Sigmoid colon (tissue), 7 donors: ENCODE measurements at places on chromosomes 2 and 18. TPM values are rescaled to one million over a fixed set of nuclear protein-coding genes. Genes with fewer than 3 reads are reported as not detected.

Gene FN1
- 28.2 TPM for polyA plus RNA-seq

Gene KCNG2
- polyA plus RNA-seq = not detected

Gene RFX8
- polyA plus RNA-seq = 0.12 TPM

Gene GALNT14
- polyA plus RNA-seq = not detected

Gene SLC40A1
- 216 TPM for polyA plus RNA-seq

Gene PARD6G
- 1.2 TPM for polyA plus RNA-seq

DNA sequence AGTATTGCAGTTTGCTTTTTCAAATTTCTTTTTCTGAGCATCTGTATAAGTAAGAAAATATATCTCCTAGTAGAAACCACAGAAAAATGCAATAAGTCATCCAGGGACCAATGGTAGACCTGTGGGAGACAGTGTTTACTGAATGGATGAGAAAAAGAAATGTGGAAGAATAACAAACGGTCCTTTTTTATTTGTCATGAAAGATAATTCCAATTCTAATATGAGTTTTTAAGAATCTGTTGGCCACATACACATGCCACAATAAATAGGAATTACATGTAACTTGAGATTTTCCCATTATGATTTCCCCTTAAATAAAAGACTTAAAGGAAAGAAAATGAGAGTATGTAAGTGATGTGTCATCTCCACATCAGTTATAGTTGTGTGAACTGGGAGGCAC, 107.7 kb upstream of the RAB27B start:
- DNase-seq = no peak

- DNase-seq = no peak
These were observed 73.8 kb downstream of the MAP3K20 start for GRCh38 chr2:173149491-173149890.

DNA sequence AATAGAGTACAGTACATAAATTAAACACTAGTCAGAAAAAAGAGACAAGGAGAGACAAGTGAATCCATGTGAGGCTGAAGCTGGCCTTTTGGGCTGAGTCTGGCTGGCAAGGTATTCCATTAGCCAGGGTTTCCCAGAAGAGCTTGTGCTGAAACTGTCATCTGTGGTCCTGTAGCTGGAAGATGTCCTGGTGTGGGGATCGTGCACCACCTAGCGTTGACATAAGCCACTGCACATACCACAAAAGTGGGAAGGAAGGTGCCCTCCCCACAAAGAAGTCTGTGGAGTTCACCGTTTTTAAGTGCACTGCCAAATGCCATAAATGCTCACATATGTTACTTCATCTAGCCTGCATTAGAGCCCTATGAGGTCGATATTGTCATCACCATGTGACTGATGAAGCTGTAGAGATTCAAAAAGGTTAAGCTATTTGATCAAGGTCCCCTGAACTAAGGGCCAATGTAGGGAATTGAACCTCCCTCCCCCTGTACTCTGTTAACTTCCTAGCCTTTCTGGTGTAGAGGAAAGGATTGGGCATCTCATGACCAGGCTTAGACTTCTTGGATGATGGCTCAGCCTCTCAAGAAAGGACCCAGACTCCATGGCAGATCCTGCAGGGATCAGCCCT, 31.9 kb upstream of the GALNT14 start:
- DNase-seq = no peak

DNA sequence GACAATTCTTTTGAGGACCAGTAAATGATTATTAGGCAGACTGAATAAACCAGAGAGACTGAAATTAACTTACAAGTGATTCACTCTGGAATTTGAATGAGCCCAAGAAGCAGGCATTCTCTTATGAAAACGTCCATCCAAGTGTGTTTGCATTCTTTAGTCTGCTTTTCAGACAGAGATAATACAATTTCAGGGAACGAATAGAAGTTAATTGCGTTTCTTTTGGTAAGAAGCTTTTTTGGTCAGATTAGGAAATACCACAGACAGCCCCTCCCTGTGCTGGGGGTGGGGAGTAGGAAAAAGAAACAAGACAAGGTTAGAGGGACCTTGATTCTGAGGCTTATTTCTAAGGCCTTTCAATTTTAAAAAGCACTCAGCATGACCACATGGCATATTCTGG, 874.4 kb downstream of the SUCLG1 start:
- no peak for DNase-seq

DNA sequence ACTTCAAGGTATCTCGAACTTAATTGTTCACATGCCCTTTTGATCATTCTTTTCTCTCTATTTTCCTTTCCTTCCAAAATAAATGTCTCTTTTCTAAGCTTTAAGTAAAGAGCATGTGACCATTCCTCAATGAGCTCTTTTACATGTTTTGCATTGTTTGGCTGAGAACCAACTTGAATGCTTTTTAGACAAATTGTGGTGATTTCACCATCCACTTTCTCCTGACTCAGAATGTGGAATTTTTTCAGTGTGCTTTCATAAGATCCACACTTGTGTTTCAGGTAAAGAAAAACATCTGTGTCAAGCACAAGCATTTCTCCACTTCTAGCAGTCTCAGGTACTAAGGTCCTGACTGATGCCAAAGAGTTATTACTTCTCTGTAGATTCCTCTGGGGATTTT, 10.7 kb downstream of the RBM43 start:
- no peak for DNase-seq

GRCh38 chr2:215249501-215249900, 62.4 kb upstream of the ATIC start:
- no peak for DNase-seq

GRCh38 chr2:37779611-37780386, 108.4 kb upstream of the CDC42EP3 start:
- DNase-seq = no peak

DNA sequence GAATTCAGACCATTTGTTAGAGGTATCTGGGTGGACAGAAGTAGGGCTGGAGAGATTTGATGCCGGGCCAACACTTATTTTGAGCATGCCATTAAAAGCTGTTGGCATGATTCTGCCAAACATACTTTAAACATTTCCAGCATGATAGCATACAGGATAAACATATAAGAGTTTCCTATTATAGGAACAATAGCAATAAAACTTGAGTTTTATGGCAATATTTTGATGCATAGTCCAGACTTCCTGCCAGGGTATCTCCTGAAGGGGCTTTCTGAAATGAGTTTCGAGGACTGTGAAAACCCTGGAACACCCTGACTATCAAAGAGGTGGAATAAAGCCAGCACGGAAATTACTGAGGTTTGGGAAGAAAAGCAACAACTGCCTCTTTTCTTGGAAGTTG, 1398.0 kb upstream of the NXPH2 start:
- no peak for DNase-seq

DNA sequence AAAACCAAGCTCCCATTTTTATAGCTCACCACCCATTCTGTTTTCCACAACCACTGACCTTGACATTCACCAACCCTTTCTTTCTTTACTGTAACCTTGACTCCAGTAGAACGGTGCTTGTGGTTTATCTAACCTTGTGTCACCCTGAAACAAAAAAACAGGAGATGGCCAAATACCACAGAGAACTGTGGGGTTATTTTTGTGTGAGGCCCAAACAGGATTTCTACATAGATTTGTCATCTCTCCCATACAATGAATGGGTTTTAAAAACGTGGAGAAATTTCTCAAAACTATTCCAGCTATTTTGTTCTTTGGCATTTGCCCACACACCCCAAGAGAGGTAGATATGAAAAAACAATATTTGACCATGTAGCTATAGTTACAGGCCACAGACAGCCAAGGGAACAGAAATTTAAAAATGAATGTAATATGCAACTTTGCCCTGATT, 231.3 kb upstream of the TANK start:
- DNase-seq = no peak

GRCh38 chr2:96800061-96801004, 15.7 kb upstream of the CNNM3 start:
- DNase-seq = peak; percentile 62
